ENCODE measurements at places on chromosomes 1 and 21.

DNA sequence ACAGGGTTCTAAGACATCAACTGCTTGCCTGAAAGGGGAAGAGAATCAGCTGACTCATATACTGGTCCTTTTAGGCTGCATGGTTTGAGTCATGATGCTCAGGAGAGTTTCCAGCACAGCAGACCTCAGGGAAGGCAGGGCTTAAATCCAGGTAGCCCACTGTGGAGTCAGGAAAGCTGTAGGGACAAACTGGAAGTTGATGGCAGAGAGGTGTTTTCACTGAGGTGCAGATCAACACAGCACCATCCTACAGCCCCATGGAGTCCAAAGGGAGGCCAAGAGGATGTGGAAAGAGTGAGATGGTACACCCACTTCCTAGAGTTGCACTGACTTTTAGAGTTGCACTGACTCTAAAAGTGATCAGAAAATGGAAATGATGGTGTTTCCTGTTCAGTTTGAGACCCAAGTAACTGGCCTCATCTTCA is 252.4 kb upstream of the DUSP10 start:
- DNase-seq: no peak

DNA sequence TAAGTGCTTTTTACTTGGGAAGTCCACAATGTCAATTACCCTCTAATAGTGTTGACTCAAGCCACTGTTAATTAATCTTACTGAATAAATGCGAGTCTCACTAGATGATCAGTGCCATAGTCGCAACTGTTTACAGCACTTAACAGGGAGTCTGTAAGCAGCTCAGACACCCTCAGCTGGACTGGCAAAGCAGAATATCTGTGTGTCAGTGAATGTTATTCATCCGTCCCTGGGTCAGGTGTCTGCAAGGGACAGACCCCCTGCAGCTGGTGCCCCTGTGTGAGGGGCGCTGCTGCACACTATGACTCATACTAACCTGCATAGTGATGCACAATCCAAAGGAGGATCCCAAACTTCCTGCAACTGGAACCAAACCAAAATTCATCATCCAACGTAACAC is 306.5 kb downstream of the HHIPL2 start:
- DNase-seq: no peak

GRCh38 chr1:197614916-197615692 is 160.2 kb downstream of the DENND1B start:
- no peak for DNase-seq

DNA sequence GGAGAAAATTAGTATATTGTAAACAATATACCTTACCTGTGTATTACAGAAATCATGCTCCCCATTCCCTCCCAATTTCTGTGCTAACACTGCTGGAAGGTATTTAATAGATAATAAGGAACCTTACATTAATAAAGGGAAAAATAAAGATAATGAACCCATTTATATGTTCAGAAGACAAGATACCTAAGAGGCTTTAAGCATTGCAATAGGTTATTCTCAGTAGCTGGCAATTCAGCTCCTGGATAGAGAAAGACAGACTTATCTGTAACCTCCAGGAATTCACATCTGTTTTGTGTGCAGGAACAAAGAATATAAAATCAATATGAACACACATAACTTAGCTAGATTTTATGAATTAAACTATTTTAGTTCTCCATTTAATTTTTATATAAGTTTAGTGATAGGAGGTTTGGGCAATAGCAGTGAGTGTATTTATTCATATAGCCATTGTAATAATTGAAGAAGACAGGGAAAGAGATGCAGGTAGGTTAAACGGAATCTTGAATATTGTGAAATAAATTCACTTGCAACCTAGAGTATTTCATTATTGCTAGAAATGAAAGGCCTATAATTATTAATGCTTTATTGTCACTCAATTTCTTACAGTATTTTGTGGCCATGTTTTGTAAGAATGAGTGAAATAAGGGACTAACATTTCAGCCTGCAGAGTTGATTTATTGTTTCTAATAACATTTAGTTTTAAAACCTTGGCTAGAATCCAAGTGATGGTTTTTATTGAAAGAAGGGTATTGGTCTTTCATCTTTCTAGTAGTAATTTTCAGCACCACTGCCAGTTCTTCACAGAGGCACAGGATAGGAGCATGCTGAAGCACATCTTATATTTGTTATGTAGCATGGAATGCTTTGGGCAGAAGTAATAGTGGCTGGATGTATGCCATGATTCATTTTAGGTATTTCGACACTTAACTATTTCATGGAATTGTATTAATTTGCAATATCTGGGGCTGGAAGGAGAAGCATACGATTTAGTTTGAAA is 1.5 kb downstream of the XPR1 start:
- no peak for DNase-seq

DNA sequence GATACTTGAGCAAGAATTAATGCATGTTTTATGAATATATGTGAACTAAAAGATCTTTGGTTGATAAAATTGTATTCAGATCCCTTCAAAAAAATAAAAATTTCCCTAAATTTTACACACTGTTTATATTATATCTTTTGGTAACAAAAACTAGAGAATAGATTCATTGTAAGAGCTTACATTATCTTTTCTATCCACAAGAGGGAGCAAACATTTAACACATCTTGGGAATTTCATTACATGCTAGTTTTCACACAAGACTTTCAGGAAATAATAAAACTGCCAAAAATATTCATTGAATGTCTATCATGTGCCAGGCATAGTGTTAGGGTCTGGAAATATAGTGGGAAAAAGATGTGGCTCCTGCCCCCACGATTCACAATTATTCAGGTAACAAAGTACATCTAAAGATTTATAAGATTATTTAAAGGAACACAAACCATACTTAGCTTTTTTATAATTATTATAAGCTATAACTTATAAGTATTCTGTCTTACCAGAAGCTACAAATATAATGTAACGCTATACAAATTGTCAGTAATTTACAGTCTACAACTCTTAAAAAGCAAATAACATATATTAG is 30.6 kb downstream of the FAF1 start:
- DNase-seq: no peak

DNA sequence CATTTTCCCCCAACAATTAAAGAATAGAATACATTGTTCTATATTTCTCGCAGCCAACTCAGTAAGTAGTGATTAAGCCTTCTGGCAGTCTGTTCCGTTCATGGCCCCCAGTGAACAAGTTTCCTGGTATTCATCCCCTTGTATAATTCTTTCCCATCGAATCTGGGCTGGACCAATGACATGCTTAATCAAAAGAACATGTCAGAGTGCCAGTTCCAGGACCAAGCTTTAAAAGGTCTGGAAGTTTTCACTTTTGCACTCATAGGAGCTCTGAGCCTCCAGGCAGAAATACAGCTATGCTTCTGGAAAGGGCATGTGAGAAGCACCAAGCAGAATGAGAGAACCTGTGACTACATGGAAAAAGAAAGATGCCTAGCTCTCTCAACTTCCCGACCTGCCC is 22.5 kb upstream of the DPYD start:
- DNase-seq: no peak

GRCh38 chr21:33199100-33199464 is 30.7 kb upstream of the IFNAR2 start:
- DNase-seq: no peak

DNA sequence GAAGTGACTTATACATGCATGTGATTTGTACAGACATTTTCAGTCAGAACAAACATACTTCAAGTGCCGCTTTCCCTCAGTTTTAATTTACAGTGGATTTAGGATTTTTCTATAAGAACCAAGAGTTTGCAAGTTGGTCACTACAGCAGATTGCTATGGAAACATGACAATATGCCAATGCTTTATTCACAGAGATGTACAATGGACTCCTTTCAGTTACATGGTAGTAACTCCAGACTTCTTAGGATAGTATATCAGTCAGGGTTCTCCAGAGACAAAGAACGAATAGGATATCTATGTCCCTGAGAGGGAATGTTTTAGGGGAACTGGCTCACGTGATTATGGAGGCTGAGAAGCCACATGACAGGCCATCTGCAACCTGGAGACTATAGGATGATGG is 27.4 kb downstream of the IFI44 start:
- DNase-seq: no peak
